ENCODE measurements at places on chromosomes 7 and 10.

GRCh38 chr7:22329816-22330524, 27.0 kb downstream of the RAPGEF5 start:
- DNase-seq, result no peak

GRCh38 chr7:103593691-103594090, 147.7 kb upstream of the SLC26A5 start:
- no peak for DNase-seq

GRCh38 chr7:61576-62360, 130.6 kb upstream of the FAM20C start:
- DNase-seq, result no peak

DNA sequence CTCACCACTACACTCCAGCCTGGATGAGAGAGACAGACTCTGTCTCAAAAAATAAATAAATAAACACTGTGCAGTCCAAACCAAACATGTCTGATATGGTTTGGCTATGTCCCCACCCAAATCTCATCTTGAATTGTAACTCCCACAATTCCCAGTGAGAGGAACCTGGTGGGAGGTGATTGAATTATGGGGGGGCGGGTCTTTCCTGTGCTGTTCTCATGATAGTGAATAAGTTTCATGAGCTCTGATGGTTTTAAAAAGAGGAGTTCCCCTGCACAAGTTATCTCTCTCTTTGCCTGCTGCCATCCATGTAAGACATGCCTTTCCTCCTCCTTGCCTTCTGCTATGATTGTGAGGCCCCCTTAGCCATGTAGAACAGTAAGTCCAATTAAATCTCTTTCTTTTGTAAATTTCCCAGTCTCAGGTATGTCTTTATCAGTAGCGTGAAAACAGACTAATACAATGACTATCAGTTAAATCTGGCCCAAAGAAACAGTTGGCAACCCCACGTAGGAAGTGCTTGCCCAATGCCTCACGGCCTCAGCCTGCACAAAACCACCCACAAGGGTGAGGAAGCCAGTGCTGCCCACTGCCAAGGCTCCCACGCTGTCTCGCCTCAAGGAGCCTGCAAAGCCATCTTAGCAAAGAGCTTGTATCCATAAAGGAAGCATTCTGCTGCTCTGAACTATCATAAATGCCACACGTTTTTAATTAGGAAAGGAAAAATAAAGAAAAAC, 64.7 kb downstream of the PIK3AP1 start:
- DNase-seq, result no peak

DNA sequence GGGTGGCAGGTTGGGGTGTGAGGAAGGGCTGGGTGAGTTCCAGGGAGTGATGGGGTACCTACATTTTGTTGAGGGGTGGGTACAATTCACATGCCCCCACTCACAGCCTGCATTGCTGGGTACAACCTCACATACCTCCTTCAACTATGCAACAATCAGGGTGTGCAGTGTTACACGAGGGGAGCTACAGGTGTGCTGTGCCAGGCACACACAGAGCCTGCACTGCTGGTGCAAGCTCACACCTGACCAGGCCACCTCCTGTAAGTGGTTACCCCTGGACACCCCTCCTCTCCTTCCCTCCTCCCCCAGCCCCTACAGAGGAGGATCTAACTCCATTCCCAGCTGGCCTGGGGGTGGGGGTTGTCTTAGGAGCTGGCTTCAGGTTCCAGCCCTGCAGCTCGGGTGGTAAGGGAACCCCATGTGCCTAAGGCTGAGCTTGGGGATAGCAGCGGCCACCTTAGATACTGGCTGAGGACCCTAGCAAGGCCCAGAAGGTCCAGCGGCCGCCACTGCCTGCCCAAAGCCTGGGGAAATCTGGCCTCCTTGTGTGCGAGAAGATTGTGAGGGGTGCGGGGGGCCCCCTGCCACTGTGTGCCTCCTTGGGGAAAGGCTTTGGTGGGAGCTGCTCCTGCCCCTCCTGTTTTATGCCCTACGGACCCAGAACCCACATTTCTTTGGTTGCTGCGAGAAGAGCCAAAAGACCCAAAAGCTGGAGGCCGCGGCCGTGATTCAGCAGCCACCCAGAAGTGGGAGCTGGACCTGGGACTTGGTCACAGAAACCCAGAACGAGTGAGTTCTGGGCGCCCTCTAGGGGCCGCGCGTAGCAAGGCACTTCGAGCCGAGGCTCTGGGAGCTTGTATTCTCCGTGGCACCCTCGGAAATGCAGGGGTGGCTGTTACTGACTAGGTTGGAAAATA, 10.8 kb downstream of the TLX1 start:
- DNase-seq, result peak; percentile 88

GRCh38 chr7:157360483-157361025, 23.8 kb downstream of the DNAJB6 start:
- no peak for DNase-seq

- DNase-seq, result no peak
Observed at GRCh38 chr7:117803476-117803875, 69.8 kb downstream of the CTTNBP2 start.

- DNase-seq, result no peak
Observed at GRCh38 chr7:411677-412312, 107.9 kb downstream of the PDGFA start.

DNA sequence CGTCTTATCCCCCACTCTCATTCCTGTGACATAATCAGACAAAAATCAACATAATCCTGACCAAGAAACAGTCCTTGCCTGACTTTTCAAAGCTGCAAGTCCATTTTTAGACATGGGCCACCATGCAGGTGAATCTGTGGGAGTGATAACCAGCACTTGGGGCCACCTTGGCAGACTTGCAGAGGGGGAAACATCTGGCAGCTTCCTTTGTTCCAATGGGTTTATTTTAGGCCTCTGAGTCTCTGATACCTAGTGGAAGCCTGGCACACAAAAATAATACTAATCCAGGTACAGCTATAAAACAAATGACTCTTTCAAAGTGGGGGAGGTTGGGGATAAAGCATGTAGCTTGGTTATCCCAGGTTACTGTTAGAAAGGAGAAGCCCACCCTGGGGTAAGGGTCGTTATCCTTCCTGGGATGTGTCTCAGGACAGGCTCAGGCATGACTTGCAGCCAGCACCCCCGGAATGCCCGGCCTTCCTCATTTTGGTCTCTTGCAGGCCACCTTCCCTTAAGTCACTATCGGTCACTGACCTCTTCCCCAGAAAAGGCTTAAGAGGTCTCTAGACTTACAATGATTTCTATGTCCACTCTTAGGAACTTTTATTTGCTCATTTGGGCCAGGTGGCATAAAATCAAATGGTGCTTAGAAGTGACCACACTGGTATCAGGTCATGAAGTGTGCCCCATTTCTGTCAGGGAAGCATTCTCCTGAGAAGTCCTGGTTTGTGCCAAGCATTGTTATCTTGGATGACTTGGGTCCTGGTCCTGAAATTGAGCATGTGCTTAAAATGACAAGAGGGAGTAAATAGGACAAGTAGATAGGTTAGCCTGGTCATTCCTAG, 37.6 kb downstream of the EEPD1 start:
- no peak for DNase-seq

DNA sequence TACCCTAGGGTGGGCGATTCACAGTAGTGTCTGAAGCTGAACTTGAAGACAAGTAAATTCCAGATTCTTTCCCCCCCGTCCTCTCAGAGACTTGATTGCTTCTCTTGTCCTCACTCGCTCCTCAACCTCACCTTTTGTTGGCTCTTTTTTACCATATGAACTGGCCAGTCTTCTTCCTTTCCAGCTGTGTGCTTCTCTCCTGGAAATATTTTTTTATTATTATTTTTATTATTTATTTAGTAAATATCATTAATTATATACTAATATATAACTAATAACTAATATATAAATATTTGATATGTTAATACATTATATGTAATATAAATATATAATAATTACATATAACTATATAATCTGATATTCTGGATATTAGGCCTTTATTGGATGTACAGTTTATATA, 484.3 kb downstream of the GALNT17 start:
- DNase-seq, result no peak

GRCh38 chr10:76675951-76676587, 961.5 kb downstream of the KCNMA1 start:
- no peak for DNase-seq

DNA sequence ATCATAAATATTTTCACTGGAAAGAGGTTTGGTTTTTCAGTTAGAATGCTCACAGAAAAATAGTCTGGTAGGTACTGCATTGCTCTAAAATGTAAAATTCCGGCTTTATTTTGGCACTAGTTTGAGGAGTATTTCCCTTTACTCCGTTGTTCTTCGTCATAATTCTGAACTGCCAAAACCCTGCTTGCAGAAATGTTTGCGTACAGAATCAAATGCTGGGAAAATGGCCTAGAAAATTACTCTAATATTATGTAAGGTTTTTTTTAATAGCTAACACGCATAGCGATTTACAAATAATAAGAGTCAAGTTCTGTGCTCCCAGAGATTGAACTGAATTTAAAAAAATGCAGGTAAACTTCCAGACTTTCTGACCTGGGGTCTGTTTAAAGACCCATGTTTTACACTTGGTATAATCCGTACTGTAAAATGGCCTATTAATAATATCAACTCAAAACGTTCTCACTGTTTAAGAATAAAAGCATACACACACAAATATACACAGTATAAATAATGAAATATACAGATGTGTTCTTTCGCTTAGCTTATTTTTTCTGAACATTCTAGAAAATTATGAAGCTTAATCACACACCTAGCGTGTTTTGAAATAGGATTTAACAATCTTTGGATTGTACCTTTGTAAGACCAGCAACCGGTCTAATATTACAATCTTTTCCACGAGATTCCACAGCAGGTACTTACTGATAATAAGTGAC, 23.5 kb upstream of the ANLN start:
- no peak for DNase-seq

GRCh38 chr10:76396134-76396533, 964.7 kb downstream of the LRMDA start:
- DNase-seq, result no peak

DNA sequence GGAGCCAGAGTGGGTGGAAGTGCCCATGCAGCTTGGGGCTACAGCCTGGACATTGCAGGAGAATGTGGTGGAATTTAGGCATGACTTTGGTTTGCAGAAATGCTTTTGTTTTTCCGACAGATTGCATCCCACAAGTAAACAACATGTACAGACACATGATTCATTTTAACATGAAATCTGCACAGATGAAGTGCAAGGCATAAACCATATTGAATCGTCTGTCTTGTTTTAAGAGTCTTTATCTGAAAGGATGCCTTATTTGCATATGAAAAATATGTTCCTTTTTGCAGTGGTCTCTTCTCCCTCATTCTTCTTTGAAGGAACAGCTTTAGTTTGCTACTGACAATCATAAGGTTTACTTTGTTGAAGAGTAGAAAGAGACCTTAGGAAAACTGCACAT, 94.9 kb downstream of the NXPH1 start:
- DNase-seq, result no peak
